ENCODE measurements at places on chromosomes 6 and 20.

DNA sequence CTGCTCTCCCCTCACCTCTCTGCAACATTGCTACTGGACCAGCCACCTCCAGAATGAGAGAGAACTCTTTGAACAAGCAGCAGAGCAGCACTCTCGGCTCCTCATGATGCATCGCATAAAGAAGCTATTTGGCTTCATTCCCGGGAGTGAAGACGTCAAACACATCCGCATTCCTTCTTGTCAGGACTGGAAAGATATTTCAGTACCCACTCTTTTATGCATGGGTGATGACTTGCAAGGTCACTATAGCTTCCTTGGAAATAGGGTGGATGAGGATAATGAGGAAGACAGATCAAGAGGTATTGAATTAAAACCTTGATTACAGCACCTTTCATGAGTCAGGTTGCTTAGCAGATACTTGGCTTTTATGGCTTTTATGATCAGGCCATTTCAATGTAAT, 4.3 kb downstream of the CALHM4 start:
- DNase-seq: no peak

DNA sequence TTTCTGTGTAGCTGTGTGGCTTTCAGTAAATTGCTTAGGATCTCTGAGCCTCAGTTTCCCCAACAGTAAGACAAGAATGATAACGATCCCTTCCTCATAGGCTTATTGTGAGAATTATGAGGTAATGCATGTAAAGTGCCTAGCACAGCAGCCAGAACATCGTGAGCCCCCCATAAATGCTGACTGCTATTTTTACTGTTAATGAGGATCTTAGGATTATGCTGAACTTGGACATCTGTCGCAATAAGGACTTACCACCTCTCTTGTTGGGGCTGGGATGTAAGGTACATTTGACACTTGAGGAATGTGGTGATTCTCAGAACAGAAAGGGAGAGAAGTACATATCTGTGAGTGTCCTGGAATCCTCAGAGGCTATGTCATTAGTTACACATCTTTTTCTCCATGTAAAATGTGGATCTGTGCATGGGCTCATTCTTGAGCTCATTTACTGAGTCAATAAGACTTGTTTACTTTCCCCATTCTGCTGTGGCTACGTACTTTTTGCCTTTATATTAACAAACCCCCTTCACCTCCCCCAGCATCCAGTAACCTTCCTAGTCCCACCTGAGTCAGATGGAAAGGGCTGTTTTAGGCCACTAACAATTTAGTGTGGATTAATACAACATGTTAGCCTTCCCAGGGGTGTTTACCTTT, 64.4 kb upstream of the PLEKHG1 start:
- DNase-seq: no peak

- DNase-seq: no peak
These were observed 897.0 kb upstream of the SLC35B3 start for GRCh38 chr6:9332241-9332780.

DNA sequence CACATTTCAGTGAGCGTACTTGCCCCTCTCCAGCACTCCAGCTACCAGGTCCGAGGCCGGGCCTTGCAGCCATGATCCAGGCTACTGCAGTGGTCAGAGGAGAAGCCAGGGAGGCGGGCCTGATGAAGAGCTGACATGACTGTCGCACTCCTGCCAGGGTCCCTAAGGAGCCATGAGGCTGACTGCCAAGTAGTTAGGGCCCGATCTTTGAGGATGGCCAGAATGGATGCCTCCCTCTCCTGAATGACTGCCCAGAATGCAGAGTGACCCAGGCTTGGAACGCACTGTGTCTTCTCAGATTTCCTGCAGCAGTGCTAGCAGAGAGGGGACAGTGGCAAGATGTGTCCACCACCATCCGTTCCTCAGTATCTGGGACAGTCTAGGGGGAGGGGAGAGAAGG, 24.7 kb upstream of the LRFN2 start:
- no peak for DNase-seq

DNA sequence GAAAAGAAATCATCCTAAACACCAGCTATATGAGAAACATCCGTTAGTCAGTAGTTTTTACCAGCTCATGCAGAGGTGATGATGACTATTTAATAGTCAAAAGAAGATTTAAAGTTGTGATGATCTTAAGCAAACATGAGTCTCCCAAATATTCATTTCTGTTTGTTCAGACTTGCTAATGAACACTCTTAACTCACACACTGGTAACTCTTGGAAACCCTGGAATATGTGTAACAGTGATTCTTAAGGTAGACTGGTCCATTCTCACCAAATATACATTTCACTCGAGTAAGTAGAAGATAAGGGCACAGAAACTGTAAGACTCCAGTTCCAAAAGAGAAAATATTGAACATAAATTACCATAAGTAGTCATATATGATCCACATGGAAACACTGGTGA, 29.1 kb downstream of the RSPO3 start:
- DNase-seq: no peak

All from T-helper 2 cell (primary cell).